Activated T-cell treated with anti-CD3 and anti-CD28 coated beads, Interleukin-2, amount 50 U/mL, for 48 hours (primary cell): ENCODE measurements at places on chromosomes 1 and 21.

DNA sequence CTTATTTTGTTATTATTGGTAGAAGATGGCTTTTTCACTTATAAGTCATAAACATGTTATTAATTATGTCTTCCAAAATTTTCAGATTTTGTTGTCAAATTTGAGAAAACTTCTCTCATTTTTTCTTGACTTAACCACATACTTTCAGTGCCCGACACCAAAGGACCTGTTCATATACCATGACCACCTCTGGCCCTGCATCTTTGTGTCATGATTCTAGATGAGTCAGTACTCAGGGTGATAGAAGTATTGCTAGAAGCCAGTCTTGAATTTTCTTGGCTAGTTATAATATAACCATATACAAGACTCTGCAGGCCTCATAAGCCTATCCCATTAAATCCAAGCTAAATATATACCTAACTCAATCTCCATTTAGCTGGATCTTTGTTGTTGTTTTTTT, 35.4 kb upstream of the DPH5 start:
- DNase-seq: no peak

- no peak for DNase-seq
Observed at GRCh38 chr1:209302779-209303568, 280.5 kb upstream of the CAMK1G start.

DNA sequence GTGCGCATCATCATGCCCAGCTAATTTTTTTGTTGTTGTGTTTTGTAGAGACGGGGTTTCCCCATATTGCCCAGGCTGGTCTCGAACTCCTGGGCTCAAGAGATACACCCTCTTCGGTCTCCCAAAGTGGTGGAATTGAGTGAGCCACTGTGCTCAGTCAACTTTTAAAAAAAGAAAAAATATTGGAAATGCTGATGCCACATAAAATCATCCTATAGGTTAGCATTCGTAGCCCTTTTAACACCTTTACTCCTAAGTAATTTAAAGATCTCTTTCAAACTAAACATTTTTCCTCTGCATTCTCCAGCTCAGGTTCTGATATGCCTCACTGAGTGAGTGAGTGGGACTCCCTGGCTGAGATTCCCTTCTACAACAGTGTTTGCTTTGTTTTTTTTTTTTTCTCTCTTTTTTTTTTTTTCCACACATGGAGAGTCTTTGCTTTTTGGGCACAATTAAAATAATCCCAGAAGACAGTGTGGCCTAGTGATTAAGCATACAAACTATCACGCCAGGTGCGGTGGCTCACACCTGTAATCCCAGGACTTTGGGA, 74.0 kb downstream of the LPGAT1 start:
- no peak for DNase-seq

DNA sequence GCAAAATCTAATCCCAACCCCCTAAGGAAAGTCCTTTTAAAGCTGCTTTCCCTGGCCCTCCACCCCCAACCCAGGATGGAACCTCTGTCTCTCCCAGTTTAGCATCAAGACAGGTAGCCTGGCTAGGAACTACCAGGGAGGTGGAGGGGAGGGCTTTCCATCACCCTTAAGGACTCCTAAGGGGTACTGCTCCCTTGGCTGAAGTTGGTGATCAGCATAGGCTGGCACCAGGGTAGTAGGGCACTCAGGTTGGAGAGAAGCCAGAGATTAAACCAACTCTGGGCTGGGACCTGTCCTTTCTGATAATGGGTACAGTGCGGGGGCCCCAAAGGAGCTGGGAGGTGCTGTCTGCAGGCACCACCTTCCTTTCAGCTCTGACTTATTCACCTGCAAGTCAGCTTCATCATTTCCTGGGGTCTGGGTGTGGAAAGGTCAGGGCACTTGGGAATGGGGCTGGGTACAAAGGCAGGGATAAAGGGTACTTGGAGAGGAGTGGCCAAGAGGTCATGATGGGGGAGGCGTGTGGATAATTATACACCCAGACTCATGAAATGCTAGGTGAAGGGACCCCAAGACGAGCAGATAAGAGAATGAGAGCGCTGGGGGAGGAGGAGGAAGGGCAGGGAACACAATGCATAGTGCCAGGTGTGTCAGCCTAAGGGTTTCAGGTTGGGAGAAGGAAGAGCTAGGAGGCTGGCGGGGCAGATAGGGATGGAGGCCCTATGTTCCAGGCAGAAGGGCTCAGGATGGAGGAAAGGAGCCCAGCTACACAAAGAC, 1.2 kb downstream of the ARHGEF2 start:
- peak; percentile 62 for DNase-seq

- no peak for DNase-seq
Observed at GRCh38 chr1:158145173-158145719, 35.4 kb upstream of the CD1D start.

DNA sequence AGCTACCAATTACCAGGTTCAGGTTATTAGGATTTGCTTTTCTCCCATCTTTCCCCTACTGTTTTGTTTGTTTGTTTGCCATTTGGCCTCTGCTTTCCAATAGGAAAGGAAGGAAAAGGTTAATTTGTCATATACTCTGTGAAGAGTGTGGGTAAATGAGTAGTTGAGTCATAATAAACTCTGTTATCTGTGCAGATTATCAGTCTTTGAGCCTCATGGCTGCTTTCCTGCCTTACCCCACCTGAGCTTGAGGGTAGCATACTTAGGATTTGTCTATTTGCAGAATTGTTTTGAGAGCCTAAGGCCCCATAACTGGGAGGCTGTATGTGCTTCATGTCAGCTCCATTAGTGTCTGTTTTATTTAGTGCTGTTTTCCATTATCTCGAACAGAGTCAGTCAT, 32.9 kb upstream of the SNX27 start:
- DNase-seq: no peak

DNA sequence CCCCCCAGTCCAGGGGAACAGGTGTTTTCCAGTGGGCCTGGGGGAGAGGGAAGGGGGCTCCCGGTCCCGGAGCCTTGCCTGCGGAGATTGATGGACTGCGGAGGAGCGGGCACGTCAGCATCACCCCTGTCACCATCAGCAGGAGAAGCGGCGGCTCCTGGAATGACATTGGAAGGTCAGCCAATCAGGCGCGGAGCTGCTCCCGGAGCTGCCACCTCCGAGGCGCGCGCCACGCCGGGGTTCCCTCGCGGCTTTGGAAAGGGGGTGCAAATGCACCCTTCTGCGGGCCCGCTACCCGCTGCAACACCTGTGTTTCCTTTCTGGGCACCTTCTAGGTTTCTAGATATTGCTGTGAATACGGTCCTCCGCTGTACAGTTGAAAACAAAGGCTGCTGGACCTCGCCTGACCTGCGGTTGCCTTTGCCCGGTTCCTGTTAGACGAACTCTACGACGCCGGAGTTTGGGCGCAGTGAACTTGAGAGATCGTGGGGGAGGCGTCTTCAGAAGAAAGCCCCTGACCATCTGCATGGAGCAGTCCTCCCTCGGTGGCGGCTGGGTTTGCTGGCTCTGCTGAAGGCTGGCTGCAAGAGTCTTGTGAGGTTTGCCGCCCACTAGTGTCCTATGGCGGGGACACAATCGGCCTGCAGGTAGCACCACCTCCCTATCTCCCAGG, 5.3 kb downstream of the DSCAM start:
- no peak for DNase-seq

- peak; percentile 75 for DNase-seq
Observed at GRCh38 chr1:153985341-153985912, 712 bp downstream of the RAB13 start.

GRCh38 chr1:28159680-28160079, 16.8 kb downstream of the PTAFR start:
- no peak for DNase-seq

GRCh38 chr1:157237522-157237921, 99.3 kb upstream of the ETV3 start:
- no peak for DNase-seq

GRCh38 chr1:171727778-171728177, 14.1 kb downstream of the VAMP4 start:
- no peak for DNase-seq

DNA sequence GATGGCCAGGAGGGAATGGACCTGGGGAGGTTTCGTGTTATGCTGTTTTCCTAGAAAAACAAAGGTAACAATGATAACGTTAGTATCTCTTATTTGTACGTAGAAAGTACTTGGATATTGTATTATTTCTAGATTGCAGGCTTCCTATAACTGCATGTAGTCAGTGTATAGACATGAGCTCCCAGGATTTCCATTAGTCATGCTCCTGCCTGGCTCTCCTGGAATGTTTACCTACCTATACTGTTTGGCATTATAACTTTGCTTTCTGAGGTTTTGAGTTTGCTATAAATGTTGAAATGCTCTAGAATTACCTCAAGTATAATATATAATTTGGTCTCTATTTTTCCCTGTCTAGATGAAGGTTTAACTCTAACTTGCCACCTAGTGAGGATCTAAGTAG, 66.1 kb downstream of the TTC3 start:
- DNase-seq: no peak

DNA sequence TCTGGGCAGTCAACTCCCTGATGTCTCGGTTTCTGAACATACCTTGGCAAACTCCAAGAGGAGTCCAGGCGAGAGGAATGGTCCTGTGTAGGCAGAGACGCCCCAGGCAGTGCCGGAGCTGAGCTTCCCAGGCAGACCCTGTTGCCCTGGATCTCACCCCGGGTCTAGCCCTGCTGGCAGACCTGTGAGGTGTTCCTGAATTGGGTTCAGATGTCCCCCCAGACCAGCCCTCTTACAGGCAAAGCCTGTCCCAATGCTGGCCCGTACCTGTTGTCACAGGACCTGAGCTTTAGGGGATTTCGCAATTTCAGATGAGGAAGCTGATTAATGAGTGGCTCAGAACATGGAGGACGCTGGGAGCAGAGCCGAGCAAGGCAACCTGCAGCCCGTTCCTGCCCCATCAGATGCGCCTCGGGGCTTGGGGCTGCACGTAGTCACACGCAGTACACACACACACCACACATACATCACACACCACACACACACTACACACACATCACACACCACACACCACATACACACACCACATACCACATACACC, 38.5 kb upstream of the PDE9A start:
- DNase-seq: peak; percentile 68

DNA sequence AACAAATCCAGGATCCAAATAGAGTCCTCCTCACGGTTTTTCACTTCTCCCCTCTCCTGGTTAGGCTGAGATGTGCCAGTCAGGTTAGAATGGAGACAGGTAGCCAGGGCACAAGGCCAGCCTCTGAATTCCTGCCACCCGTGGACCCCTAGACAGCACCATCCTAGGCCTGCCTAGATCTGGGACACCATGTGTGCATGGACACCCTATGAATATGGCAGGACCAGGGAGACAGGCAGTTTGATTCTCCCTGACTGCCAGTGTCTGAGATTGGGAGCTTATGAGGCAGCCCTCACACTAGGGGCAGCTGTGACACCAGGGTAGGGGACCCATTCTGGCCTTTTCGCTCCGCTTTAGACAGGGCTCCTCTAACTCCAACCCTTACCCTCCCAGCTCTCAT, 7.5 kb downstream of the AVPR1B start:
- no peak for DNase-seq

- DNase-seq: no peak
Observed at GRCh38 chr1:38328278-38329035, 281.9 kb upstream of the POU3F1 start.

GRCh38 chr1:152013664-152014237, 20.1 kb upstream of the S100A10 start:
- DNase-seq: peak; percentile 60

GRCh38 chr1:12387641-12388040, 157.8 kb downstream of the VPS13D start:
- no peak for DNase-seq

GRCh38 chr1:228751360-228752098, 16.2 kb downstream of the RHOU start:
- no peak for DNase-seq

DNA sequence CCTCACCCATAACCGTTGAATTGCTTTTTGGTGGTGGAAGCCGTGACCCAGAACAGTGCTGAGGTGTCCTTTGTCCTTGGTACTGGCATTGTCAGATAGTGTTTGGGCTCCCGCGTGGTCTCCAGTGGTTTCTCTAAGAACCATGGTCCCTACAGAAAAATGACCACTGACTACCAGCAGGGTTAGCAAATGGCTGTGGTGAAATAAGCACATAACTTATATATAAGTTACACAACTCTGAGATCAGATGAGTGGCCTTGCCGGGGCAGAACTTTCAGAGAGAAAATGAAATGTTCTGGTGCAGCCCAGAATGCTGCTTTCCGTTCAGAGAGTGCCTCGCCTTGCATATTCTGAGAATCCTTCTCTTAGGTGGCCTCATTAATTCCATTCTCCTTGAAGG, 5.0 kb downstream of the SLC37A1 start:
- no peak for DNase-seq

- no peak for DNase-seq
Observed at GRCh38 chr1:197737916-197738315, 37.4 kb downstream of the DENND1B start.

GRCh38 chr1:177830531-177831135, 139.2 kb downstream of the SEC16B start:
- no peak for DNase-seq

GRCh38 chr1:86114816-86115400, 41.7 kb downstream of the COL24A1 start:
- no peak for DNase-seq

- DNase-seq: no peak
Observed at GRCh38 chr1:196361112-196361714, 247.0 kb downstream of the KCNT2 start.

- no peak for DNase-seq
Observed at GRCh38 chr1:246544001-246544400, 22.1 kb downstream of the TFB2M start.

DNA sequence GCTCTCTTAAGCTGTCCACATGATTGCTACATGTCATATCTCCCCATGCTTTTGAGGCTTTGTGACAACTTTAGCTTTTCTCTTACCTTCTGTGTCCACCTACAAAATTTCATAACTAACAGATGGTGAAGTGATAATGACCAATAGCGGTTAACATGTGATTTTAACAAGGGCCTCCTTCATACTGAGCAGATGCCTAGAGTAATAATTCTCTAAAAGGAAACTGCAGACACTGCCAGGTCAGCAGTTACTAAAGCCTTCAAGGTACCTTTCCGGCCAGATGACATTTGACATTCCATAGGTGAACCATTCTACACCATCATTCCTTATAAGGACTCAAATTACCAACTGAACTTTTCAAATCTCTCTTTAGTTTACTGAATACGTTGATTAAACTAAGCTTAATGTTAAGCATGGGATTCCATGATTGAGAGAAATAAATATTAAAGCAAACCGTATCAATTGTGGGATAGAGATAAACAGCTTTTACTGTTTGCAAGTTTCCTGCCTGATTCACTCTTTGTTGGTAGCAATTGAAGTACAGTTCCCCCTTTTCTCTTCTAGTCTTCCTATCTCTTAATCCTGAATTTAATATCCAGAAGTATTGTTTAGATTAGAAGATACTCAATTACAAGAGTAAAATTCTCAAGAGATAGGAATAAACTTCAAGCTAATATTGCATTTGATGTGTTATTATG, 205.1 kb downstream of the PLA2G4A start:
- no peak for DNase-seq

DNA sequence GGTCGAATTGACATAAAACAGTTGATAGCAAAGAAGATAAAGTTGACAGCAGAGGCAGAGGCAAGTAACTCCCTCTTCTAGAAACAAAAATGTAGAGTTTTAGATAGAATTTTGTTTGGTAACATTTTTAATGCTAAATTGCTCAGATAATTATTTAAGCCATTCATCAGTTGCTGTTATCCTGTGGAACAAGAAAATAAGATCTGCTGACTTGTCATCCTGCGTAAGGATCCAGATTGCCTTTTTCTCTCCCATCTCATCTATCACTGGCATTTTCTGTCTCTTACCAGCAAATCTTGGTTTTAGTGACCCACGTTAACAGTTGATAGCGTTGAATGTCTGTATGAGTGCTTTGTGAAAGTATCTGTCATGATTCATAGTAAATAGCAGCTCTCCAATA, 29.8 kb downstream of the SOAT1 start:
- DNase-seq: no peak
